Activated B cell treated with CpG ODN at 0.5 μM for 24 hours (primary cell): ENCODE measurements at places on chromosomes 5 and 9. TPM values are rescaled to one million over a fixed set of nuclear protein-coding genes. Genes with fewer than 3 reads are reported as not detected.

The MARCHF3 gene
- total RNA-seq = 21.9 and 22.8 TPM in 2 replicates

The FBN2 gene
- total RNA-seq = not detected in 2 replicates

The KIF20A gene
- total RNA-seq = 0.40 and 0.44 TPM in 2 replicates

The GM2A gene
- total RNA-seq = 51.3 and 53.1 TPM in 2 replicates

The IRX1 gene
- total RNA-seq = not detected in 2 replicates

The CDH6 gene
- not detected in 2 replicates for total RNA-seq

The HAUS6 gene
- total RNA-seq = 13.7 and 15.3 TPM in 2 replicates

The CEL gene
- total RNA-seq = 0.49 and 0.64 TPM in 2 replicates

The PSIP1 gene
- total RNA-seq = 56.8 and 57.2 TPM in 2 replicates

The GARIN3 gene
- not detected in 2 replicates for total RNA-seq

The WDR38 gene
- not detected in 2 replicates for total RNA-seq

The FOXD4L5 gene
- 0.49 and 0.75 TPM in 2 replicates for total RNA-seq

The MELK gene
- 0.76 and 1.2 TPM in 2 replicates for total RNA-seq

The PTGS1 gene
- 8.9 and 9.4 TPM in 2 replicates for total RNA-seq
